T-helper 9 cell (primary cell): ENCODE measurements at places on chromosomes 2 and 18.

GRCh38 chr2:234483568-234484251 lies 13.2 kb downstream of the ARL4C start:
- DNase-seq, result peak; percentile 72

DNA sequence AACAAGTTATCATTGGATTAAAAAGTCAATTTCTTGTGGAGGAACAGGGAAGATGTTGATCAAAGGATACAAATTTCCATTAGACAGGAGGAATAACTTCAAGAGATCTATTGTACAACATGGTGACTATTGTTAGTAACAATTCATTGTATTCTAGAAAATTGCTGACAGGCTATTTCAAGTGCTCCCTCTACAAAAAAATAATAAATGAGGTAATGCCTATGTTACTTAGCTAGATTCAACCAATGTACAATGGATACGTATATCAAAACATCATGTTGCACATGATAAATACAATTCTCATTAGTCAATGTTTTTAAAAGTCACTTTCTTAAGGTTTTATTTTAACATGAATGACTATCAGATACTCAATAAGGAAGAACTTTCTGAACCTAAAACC lies 33.5 kb downstream of the TFCP2L1 start:
- no peak for DNase-seq

DNA sequence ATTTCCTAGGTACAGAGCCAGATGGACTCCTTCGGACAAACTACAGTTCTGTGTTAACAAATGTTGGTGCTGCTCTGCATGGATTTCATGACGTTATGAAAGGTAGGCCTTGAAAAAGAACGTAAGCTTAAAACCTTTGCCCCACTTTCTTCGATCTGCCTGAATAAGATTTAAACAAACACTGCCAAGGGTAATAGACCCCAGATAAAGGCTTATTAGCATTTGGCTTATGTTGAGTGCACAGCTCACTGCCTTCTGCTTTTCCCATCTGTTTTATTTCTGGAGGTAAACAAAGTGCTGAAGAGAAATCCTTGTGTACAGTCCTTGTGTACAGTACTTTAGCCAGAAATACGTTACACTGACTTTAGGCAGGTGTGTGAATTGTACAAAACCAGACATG lies 50.0 kb upstream of the STON1 start:
- no peak for DNase-seq

DNA sequence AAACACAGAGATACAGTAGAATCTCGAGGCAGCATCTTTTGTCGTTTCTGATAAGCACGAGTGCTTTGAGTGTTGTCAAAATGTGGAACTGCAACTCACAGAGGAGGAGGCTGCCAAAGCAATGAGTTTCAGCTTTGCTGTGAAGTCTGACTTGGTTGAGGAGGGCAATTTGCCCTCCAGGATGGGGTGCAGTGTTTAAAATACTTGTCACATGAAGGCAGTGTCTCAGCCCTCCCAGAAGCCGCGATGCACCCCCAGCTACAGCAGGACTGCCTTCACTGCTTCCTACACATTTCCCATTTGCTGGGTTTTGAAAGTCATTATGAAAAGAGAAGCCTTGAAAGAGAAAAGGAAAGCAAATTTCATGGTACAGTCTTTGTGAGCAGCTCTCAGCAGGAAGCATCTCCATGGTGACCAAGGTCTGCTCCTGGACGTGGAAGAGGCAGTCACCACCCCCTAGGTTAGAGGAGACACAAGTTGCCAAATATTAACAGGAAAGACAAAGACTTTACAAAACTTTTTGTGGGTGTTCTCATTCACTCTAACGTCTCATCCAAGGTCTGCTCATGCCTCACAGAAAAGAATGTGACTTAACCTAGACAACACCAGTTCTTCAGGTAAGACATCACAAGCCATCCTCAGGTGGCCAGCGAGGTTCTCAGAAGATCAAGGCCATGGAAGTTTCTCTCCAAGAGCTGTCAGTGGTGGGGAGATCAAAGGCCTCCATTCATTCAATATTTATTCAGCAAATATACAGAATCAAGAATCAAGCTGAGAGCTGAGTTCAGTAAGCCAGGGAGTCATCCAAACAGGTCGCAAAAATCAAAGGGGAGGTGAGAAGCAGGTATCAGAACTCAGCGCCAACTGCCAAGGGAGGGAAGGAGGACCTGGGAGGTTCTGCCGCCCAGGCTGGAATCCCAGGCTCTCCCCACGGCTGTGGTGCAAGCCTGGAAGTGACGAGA lies 476.0 kb downstream of the EIPR1 start:
- DNase-seq, result no peak

DNA sequence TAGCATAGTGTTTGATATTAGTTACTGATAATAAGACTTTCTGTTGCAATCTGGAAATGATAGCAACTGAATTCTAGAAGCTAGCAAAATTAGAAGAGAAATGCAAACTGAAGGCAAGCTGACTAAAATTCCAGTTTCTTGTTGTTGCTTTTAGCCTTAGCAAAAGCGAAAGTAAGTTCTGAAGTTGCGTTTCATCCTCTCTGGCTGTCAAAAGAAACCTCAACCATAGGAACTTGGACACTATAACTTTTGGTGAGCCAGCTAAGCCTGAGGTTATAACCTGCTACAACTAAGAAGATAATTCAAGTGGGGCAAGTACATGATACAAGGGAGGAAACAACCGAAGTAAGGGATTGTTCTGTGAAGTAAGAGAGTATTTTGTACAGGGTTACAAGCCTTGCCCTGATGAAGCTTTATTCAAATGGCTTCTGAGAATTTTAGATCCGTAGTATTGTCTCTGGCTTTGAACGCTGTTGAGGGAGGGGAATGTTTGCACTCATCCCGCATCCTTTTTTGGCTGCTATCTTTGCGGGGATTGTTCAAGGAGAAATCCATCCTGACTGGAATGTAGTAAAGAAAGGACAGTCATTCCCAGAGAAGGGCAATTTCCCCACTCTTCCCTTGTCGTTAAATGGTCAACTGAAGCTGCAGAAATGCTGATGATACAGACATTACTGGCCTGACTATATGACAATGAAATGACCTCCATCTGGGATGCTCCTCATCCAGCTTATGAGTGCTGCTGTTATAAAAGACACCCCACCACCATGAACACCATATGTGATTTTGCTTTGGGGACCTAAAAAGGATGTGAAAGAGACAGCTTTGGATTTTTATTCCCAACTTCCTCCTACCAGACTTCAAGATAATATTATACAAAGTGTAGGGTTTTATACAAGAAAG lies 7.0 kb upstream of the TMX3 start:
- no peak for DNase-seq

DNA sequence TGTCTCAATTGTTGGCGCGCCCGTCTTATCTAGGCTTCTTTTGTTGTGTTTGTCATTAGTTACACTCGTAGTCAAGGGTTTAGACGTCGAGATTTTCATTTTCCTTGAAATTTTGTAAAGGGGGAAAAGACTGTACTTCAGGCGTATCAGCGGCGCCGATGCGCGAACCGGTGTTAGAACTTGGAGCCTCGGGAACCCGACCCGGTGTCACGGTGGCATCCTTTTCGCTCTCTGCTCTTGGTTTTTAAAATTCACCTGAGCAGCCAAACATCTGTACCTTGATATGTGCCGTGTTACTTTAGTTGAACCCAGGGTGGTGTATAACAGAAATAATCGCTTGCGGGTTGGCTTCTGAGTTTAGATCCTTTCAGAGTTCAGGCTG lies 643 bp downstream of the RMC1 start:
- DNase-seq, result no peak

- DNase-seq, result no peak
These were observed 11.8 kb upstream of the PROC start for GRCh38 chr2:127406454-127406853.

DNA sequence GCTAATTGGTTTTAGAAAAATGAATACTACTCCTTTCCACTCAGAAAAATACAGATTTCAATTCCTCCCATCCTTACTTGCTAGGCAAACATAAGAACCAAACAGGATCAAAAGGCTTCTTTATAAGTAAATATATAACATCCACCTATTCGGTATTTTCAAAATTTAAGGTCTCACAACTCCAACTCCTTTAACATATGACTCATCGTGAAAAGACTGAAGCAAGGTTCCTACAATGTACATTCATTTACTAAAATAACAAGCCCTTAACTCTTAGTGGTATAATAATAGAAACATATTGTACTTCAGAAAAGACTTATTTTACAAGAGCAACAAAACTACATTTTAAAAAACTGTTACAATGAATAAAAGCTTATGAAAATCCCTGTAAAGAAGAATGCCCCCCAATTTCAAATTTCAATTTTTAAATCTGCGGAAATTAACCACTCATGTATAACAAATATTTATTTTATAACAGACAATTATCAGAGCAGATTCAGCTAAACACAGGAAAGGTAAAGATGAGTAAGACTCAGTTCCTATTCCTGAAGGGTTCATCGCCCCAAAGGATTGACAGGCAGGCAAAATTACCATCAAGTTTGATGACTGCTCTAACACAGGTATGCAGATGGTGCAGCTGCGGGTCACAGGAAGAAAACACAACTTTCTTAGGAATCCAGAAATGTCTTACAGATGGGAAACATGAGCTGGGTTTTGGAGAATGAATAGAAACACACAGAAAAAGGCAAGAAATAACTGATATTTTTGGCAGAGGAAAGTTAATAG lies 96.4 kb downstream of the COBLL1 start:
- DNase-seq, result no peak

- DNase-seq, result no peak
These were observed 142.2 kb downstream of the PLCL1 start for GRCh38 chr2:197946562-197946961.

GRCh38 chr2:110983133-110983532 lies 137.6 kb upstream of the BCL2L11 start:
- DNase-seq, result no peak

GRCh38 chr2:62884514-62884913 lies 166.1 kb upstream of the OTX1 start:
- DNase-seq, result no peak

DNA sequence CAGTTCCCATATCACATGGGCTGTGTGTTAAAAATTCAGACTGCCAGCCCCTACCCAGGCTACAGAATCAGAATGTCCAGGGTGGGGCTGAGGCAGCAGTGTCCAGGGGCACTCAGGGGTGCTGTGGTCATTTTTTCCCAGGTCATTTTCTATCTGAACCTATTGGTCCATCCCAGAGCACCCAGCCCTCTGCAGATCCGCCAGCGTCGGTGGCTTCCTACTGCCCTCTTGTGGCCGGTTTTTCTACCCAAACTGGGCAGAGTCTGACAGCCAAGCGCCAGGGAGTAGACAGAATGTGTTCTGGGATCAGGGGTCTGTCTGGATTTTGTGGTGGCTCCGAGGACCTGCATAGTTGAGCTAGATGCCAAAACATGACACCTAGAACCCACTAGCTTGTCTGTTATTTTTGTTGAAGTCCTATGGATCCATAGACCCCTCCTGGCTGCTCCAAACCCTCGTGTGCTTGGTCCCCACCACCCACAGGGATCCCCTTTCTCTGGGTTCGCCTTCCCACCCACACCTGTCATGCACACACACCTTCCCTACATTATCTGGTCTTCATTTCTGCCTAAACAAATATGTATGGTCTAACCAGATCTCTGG lies 34.1 kb upstream of the RMDN2 start:
- peak; percentile 53 for DNase-seq

- no peak for DNase-seq
These were observed 396.3 kb upstream of the PIK3C3 start for GRCh38 chr18:41558715-41559114.

DNA sequence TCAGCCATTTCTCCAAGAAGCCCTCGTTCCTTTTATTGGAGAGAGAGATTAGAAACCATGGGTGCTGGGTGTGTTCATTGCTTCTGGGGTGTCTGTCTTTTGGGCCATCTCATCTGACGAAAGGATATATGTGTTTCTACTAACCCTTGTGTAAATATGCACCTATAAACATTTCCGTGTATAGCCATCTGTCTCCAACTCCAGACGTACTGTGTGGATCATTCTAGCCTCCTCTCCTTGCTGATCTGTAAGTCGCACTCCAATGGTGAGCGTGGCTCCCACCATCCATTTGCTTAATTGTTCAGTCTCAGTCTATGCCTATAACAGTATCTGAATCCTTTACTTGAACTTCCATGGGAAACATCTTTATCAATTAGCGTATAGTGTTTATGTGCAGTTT lies 1.8 kb downstream of the RBFA start:
- no peak for DNase-seq

GRCh38 chr2:99775585-99775984 lies 285.8 kb upstream of the REV1 start:
- DNase-seq, result no peak

- no peak for DNase-seq
These were observed 580.4 kb upstream of the FAM98A start for GRCh38 chr2:34179511-34179910.

DNA sequence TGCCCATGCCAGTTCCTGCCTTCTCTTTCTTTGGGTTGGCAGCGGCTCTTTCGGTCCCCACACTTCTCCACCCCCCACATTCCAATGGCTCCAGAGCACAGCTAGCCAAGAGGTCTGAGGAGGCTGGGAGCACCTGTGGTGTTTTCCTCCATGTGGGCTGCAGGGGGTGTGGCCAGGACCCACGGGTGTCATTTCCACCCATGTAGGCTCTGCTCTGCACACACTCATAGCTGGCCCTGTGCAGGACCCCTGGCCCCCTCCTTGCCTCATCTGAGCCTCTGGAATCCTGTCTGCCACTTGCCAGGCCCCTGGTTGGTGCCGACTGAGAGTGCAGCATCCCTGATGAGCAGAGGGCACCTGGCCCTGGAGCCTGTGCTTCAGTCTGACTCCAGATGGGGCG lies 46.3 kb downstream of the DYSF start:
- DNase-seq, result no peak

DNA sequence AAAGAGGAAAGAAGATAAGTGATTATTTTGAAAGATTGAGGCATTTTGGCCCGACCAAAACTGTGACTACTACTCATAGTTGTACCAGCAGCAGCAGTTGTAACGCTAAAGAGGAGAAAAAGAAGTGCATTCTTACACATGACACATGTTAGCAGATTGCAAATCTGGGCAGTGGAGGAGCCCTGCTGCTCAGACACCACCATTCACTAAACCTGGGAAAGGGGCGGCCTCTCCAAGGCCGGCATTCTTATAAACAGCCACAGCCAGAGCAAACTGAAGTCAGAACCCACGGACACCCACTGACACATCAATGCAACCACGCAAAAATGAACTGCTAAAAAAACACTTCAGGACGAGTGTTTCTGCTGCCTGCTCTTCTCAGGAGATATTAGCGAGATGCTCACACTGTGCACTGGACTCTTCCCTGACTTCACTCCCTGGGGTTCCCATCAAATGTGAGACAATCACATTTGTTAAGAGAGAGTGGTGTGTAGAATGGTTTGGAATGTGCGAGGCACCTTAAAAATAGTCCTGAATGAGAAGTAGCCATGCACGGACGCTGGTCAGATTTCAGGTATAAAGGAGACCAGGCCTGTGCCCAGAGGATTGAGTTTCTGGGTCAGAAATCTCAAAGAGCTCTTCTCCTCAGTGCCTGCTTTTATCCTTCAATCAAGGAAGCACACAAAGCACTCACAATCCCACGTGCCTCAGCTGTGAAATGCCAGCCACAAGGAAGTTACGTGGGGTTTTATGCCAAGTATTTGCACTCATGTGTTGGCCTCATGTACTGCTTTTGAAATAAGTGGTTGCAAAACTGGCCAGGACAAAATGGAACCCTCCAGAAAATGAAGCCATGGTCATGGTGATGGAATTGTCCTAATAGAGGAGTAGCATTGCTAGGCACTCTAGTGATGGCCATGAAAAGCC lies 83.4 kb downstream of the MTCL1 start:
- no peak for DNase-seq

- DNase-seq, result no peak
These were observed 325.2 kb downstream of the PLCL1 start for GRCh38 chr2:198129609-198130008.
